Kidney capillary endothelial cell (primary cell): ENCODE measurements at places on chromosomes 7 and 10.

DNA sequence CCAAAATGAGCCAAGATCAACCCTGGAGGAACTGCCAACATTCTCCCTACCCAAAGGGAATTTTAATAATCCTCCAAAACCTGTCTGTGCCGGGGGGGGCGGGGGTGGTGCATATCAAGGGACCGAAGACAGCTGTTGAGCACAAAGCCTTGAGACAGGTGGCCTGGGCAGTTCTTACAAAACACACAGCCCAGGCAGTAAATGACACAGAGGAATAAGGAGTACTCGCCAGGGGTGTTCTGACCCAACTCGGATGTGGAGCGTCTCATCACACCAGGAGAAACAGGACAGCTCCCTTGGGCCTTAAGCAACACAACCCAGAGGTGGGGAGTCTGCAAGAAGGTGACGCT is 35.6 kb downstream of the PLAC9 start:
- DNase-seq = no peak

GRCh38 chr7:146054909-146055308 is 61.7 kb upstream of the CNTNAP2 start:
- DNase-seq = no peak

GRCh38 chr7:41747961-41748360 is 45.1 kb upstream of the INHBA start:
- DNase-seq = no peak

DNA sequence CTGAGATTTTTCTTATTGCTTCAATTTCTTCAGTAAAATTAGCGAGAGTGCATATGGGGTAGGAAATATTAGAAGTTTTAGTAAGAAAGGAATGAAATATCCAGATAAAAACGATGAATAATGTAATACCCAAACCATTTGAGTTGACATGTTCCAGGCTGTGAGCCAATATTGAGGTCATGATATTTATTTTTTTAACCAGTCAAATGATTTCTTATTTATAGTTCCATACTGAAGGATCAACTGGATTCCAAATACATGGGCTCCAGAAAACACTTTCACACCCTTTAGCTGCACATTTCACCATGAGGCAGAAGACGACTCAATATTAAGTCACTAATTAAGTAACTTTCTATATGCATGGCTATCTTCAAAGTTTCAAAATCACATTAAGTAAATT is 312.5 kb downstream of the PPP1R3A start:
- DNase-seq = no peak

GRCh38 chr7:138338361-138338760 is 121.7 kb upstream of the TRIM24 start:
- peak; percentile 52 for DNase-seq

DNA sequence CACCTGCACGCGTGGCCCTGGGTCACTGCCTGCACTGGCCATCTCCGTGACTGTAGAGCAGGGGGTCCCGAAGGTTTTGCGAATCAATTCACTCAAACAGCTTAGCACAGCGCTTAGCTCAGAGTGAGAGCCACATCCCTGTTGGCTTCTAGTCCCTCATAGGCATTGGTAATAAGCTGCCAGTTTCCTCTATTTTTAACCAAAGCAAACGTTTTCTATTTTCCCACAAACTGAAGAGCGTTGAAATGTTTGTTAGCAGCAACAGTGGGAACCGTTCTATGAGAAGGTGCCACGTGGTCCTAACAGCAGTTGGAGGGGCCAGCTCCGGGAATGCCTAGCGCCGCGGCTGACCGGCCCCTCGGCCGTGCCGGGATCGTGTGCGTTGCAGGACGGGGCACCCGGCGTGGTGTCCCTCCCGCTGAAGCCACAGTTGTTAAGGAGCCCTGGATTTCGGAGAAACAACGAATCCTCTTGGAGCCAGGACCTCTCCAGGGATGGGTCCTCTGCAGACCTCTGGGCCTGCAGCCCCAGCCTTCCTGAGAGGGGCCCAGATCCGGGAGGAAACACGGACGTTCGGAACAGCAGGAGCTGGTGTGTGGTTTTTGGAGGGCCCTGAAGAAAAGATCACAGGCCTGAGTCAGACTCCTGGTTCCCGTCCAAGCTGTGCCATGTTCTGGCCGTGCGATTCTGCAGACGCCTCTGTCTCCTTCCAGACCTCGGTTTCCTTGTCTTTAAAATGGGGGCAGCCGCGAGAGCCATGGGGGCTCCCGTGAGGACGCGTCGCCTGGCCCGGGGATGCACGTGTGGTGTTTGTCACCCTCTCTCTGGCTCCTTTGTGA is 40.3 kb downstream of the FAM20C start:
- DNase-seq = no peak

- DNase-seq = no peak
Measured at GRCh38 chr7:105278973-105279687, 109.6 kb downstream of the SRPK2 start.

- DNase-seq = no peak
Measured at GRCh38 chr7:151920488-151920887, 35.8 kb upstream of the GALNTL5 start.

DNA sequence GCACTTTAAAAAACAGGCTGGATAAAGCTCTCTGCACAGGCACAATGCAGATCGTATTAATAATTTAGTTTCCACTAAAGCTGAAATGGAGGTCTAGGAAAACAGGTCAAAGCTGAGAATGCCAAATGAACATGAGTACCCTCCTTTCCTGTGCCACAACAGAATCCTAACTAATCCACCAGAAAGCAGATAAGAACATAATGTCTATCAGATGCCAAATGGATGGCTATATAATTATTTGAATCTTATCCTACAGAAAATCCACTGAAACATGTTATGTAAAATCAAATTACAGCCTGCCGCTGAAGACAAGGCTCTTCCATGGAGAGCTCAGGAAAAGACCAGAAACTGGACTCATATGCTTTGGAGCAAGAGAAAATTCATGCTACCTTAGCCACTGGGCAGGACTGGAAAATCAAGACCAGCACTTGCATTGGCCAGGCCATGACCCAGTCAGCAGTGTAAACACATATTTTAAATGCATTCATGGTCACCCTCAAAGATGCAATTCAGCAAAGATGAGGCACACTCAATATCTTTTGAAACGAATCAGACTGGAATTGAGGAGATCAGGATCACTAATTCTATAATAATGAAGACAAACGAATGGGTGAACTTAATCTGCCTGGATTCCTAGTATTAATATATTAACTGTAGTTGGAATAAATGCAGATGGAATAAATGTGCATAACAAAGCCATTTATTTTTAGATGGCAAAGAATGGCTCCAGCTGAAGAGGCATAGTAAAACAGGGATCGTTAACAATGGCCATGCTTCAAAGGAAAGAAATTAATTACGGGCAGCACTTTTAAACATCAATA is 13.2 kb downstream of the ANK3 start:
- DNase-seq = no peak

DNA sequence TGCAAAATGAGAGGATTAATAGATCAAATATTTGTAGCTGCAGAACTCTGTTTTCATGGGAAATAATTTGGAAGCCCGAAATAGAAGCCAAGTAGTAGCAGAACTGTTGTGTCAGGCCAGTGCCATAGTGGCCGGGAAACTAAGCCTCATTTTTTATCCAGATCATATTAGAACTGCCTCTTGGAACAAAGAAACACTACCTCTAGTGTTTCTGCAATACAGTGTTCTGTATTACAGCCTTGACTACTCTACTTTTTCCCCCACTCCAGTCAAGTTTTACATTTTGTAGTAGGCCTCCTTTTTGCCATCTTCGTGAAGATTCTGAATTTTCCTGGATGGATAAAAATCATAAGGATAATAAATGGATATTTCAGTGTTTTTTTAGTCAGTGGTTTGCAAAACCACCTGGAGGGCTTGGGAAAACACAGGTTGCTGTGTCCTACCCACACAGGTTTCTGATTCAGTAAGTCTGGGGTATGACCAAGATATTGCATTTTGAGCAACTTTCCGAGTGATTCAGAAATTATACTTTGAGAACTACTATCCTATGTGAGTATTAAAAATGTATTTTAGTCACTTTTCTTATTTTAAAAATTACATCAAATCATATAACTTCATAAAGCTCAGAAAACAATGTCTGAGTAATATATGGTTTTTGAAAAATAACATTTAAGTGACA is 326.2 kb upstream of the KAT6B start:
- DNase-seq = no peak

GRCh38 chr10:5895365-5895764 is 5.3 kb downstream of the FBH1 start:
- DNase-seq = no peak

DNA sequence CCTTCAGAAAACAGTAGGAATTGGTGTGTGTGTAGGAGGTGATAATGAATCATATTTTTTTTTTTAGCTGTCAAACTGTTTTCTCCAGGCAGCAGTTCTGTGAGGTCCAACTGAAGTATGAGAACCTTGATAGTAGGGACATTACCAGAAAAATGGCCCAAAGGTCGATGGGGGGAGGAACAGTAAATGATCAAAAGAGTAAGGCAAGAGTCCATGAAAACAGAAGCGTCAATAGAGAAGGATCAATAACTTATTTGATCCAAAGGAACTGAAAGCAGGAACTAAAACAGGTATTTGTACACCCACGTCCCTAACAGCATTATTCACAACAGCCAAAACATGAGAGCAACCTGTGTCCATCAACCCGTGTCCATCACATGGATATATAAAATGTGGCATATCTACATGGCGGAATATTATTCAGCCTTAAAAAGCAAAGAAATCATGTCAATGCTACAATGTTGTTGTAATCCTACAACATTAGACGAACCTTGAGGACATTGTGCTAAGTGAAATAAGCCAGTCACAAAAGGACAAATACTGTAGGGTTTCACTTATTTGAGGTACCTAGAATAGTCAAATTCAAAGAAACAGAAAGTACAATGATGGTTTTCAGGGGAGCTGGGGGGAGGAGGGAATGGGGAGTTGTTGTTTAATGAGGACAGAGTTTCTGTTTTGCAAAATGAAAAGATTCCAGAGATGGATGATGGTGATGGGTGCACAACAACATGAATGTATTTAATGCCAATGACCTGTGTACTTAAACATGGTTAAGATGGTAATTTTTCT is 214.0 kb upstream of the KLF14 start:
- DNase-seq = no peak

DNA sequence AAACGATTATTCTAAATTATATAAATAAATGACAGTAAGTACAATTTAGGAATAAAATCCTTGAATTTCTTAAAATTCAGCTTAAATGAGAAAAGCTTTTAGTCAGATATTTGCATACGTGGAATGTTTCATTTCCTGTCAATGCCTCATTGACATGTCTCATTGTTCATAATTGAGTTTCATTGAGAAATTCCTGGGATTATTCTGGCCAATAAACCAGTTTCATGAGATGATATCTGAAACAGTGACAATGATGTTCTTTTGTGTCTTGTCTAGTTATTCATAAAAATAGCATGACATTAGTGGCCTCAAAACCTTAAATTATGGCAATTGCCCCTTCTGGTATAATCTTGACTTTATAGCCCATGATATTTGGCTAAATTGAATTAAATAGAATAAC is 95.8 kb downstream of the DKK1 start:
- DNase-seq = no peak

DNA sequence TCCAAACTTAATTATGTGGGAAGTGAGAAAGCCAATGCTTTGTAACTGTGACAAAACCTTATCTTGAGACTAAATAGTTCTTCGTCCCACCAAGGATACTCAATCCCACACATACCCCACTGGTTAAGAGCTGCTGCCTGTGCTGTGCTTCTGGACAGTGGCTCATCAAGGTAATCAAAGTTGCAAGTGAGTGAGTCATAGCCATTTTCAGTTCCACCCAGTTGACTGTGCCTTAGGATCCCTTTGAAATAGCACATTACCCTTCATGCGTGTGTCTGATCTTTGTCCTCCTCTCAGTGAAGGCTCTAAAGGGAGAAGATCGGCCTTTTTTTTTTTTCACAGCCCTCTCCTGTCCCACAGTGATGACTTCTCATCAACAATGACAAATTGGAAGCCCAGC is 706.0 kb upstream of the AUTS2 start:
- DNase-seq = no peak

DNA sequence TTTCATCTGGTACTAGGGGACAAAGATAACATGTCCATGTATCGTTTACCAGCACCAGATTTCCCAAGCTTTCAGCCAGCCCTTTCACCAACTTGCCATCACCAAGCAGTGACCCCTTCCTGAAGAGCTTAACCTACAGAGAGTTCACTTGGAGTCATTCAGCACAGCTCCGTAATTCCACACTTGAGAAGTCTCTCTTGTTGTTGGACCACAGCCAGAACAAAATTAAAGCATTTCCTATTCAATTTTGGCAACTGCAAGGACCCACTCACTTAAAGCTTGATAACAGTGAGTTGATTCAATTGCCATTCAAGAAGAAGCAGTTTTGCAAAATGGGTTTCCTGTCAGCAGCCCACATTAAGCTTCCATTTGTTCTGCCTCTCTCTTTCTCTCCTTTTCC is 88.5 kb upstream of the LRRTM3 start:
- no peak for DNase-seq

GRCh38 chr10:46091828-46092523 is 45.9 kb upstream of the MSMB start:
- no peak for DNase-seq

- no peak for DNase-seq
Measured at GRCh38 chr7:11792166-11792565, 39.8 kb downstream of the THSD7A start.

DNA sequence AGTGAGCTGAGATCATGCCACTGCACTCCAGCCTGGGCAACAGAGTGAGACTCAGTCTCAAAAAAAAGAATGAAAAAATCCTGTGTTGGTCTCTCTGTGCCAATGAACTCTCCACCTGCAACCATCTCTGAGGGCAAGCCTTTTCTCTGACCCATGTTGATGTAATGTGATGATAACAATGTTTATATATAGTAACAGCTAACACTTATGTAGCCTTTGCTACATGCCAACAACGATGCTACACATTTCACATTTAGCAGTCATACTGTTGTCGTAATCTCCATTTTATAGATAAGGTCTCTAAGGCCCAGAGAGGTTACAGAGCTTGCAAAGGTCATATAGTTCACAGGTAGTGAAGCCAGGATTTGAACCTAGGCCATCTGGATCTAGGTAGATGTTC is 11.5 kb downstream of the COX15 start:
- DNase-seq = no peak

GRCh38 chr7:81135324-81135723 is 216.5 kb upstream of the SEMA3C start:
- no peak for DNase-seq

GRCh38 chr10:116769368-116769767 is 27.0 kb upstream of the HSPA12A start:
- no peak for DNase-seq

DNA sequence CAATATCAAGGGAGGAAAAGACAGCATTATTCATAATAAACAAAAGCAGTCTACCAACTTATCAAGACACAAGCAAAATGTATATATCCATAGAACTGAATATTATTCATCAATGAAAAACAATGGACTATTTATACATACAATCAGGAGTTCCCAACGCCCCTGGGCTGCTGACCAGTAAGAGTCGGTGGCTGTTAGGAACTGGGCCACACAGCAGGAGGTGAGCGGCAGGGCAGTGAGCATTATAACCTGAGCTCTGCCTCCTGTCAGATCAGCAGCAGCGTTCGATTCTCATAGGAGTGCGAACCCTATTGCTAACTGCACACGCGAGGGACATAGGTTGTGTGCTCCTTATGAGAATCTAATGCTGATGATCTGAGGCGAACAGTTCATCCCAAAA is 71.7 kb upstream of the GPR22 start:
- DNase-seq = no peak

GRCh38 chr7:86644282-86645224 is 844 bp downstream of the GRM3 start:
- DNase-seq = no peak
